B cell (primary cell): ENCODE measurements at places on chromosomes 1 and 21. TPM values are rescaled to one million over a fixed set of nuclear protein-coding genes. Genes with fewer than 3 reads are reported as not detected.

DNA sequence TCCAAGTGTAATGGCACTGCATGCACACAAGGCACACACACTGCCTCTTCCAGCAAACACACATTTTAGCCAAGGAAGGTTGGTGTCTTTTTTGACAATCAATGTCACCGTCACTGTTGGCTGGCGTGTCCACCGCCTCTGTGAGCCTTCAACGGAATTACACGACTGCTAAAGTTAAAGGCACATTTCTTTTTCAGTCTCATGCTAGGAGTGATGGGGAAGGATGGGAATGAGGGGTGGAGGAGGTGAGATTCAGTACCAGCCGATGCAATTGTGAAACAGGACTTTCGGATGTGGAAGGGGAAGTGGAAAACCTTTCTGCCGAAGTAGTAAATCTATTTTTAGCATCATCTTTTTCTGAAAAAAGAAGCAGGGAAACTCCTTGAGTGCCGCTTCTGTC is 1.4 kb downstream of the ELAVL4 start:
- no peak for DNase-seq

DNA sequence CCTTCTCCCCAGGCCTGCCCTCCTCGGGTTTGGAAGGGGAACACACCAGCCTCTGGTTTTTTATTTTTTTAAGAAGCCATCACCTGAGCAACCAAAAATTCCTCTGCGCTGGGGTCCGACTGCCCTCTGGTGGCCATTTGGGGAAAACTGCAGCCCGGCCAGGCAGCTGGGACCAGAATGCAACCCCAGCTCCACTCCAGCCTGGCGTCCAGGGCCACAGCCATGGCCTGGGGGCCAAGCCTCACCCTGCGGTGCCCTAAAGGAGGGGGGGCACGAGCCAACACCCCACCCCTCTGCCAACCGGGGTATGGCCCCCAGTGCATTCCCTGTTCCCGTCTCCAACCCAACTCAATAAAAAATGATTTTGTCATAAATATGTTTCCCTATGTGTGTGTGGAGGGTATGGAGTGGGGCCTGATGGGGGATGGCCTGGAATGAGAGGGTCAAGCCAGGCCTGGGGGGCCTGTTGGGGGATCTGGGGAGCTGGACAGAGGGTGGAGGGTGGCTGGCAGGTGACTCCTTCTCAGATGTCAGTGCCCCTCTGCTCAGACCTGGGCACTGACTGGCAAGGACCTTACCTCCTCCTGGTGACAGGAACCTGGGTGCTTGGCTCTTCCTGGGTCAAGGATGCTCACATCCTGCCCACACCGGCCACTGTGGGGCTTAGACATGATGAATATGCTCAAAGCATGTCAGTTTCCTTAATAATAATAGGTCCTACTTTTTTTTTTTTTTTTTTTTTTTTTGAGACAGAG is 3.2 kb downstream of the GPR3 start:
- peak; percentile 90 for DNase-seq

DNA sequence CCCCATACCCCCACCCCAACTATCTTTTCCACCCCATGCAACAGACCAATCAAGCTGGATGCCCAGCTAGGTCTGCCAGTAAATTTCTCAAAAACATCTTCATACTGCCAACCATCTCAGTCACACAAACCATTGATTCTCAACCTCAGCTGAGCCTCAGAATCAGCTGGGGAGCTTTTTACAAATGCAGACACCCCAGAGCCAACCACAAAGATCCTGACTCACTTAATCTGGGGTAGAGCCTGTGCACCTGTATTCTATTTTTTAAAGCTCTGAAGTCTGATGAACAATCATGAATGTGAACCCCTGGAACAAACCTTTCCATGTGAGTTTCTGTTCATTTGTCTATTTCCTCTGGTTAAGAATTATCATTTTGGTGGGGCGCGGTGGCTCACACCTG is 66.0 kb downstream of the ZNF281 start:
- no peak for DNase-seq

DNA sequence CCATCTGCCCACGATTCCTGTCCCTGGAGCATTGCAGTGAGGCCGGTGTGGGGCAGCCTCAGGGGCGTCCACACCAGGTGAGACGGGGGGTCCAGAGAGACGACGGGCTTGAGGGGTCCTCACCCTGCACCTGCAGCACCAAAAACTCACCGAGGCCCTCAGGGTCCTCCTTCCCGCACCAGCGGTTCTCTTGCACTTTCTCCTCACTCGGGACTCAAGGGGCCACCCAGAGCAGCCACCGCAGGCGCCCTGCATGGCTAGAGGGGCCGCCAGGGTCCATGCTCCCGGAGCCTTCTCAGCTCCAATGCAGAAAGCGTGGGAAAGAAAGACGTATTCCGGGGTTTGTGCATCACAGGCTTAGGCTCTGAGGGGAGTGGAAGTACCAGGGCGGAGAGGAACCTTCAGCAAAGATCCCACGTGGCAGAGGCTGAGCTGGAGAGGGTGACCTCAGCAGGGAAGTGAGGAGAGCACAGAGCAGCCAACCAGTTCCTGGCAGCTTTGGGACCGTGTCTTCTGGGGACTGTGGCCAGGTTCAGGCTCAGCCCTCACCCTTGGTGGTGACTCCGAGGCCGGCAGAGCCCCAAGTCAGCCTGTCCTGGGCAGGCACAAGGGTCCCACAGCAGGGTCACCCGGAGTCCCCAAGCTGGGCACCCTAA is 19.5 kb upstream of the COL6A2 start:
- DNase-seq = no peak

DNA sequence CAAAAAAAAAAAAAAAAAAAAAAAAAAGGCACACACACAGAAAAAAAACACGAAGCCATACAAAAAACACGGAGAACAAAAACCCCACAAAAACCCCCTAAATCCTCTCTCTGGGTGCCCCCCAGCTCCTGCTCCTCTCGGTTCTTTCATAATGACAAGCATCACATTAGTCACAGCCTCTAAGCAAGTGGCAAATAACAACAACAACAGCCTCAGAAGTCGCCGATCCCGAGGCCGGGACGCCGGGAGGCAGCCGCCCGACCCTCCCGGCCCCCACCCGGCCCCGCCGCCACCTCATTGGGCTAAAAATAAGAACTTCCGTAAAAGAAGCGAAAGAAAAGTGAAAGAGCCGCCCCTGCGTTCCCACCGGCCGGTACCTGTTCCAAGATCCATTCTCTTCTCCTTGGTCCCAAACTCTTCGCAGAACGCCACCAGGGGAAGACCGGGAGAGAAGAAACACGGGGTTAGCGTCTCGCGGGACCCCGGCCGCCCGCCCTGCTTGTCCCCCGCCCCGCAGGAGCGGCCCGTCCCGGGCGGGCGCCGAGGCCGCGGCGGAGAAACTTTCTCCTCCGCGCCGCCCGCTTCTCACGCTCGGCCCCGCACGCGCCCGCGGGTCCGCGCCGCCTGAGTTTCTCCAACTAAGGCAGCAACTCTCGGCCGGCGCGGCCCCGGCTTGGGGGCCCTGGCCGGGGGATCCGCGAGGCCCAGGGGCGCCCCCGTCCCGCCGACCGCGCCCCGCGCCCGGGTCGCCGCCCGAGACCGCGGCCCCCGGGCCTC is 102.8 kb downstream of the CASZ1 start:
- peak; percentile 85 for DNase-seq

- peak; percentile 64 for DNase-seq
Measured at GRCh38 chr1:110879758-110880606, 7.0 kb downstream of the CD53 start.

DNA sequence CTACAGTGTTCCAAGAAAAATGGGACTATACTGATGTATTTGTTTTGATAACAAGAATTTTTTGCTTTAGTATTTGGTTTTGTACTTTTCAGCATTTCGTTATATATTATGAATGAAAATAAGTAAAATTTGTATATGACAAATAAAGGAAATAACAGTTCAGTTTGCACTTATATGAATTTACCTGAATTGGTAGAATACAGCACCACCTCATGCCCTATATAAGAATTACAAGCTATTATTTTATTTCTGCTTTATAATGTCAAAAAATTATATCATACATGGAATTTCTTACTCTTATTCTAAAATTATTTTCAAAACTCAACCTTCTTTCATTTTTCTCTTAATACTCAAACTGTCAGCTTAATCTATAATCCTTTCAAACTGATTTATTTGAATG is 14.6 kb downstream of the EFCAB7 start:
- peak; percentile 17 for DNase-seq

- no peak for DNase-seq
Measured at GRCh38 chr21:39121600-39122355, 61.5 kb downstream of the PSMG1 start.

- no peak for DNase-seq
Measured at GRCh38 chr1:8456308-8456912, 138.5 kb downstream of the SLC45A1 start.

GRCh38 chr21:42474043-42474831 is 21.8 kb downstream of the RSPH1 start:
- peak; percentile 90 for DNase-seq

GRCh38 chr1:24991697-24992096 is 61.6 kb upstream of the RUNX3 start:
- DNase-seq = no peak

- no peak for DNase-seq
Measured at GRCh38 chr1:66521721-66522365, 12.1 kb upstream of the SGIP1 start.

The SELENBP1 gene
- not detected in 2 replicates for polyA plus RNA-seq

The CFAP141 gene
- not detected in 2 replicates for polyA plus RNA-seq

The KRTAP8-1 gene
- polyA plus RNA-seq = not detected in 2 replicates

The IFI44L gene
- 3.7 and 9.1 TPM in 2 replicates for polyA plus RNA-seq

The ATAD3C gene
- 1.1 TPM in 2 replicates for polyA plus RNA-seq

The COL9A2 gene
- 29.6 and 30.6 TPM in 2 replicates for polyA plus RNA-seq

The KCNA3 gene
- 17.5 and 18.4 TPM in 2 replicates for polyA plus RNA-seq

The TUT4 gene
- 76.6 and 114 TPM in 2 replicates for polyA plus RNA-seq
